Nephron progenitor cell (in vitro differentiated cells): ENCODE measurements at places on chromosomes 7 and 10.

GRCh38 chr7:117034851-117035464 lies 81.7 kb downstream of the ST7 start:
- no peak for DNase-seq

DNA sequence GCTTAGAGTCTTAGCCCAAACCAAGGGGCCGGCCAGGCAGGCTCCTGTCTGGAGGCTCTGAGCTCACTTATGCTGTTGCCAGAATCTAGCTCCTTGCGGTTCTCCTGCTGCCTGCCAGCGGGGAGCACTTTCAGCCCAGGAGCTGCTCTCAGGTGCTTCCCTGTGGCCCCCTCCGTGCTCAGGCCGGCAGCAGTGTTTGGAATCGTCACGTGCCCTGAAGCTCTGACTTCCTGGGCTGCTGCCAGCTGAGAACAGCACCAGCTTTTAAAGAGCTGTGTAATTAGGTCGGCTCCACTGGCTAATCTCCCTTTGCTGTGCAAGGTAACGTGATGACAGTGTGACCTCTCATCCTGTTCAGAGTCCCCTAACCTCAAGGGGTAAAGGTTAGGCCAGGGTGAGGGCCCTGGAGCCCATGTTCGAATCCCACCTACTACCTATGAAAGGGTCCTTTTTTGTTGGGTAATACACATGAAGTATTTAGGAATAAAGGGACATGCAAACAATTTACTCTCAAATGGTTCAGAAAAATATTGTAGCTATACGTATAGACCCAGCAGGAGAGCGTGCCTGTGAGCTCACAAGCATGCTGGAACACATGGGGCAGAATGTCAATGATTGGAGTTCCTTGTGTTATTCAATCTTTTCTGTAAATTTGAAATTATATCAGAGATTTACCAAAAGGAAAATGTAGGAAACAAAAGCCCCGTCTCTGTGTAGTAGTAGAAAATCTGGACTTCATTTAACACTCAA lies 16.6 kb downstream of the ZNF862 start:
- peak; percentile 27 for DNase-seq

- no peak for DNase-seq
Measured at GRCh38 chr7:22935269-22935668, 78.7 kb downstream of the HYCC1 start.

DNA sequence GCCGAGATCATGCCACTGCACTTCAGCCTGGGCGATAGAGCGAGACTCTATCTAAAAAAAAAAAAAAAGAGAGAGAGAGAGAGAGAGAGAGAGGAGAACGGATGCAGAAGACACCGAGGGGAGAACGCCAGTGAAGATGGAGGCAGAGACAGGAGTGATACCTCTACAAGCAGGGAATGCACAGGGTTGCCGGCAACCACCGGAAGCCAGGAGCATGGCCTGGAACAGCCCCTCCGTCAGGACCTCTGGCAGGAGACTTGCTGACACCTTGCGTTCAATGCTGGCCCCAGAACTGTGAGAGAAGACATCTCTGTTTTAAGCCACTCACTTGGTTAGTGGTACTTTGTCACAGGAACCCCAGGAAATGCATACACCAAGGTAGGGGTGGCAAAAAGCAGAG lies 38.1 kb upstream of the DUSP5 start:
- DNase-seq = no peak

DNA sequence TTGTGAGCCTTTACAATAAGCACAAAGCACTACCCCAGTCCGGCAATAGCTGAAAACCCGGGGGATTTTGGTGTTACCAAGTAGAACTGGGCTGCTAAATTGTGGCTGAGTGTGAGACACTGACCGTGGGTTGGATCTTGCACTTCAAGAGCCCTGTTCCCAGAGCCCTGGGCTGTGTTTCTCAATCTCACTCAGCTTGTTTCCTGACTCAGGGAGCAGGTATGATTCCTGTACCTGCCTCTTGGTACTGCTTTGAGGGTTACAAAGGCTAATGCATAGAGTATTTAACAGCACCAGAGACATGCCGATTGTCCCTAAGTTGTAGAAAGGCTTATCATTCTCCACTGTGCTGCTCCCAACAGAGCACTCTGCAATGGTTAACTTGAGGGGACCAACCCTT lies 134.6 kb downstream of the TEX36 start:
- DNase-seq = no peak

DNA sequence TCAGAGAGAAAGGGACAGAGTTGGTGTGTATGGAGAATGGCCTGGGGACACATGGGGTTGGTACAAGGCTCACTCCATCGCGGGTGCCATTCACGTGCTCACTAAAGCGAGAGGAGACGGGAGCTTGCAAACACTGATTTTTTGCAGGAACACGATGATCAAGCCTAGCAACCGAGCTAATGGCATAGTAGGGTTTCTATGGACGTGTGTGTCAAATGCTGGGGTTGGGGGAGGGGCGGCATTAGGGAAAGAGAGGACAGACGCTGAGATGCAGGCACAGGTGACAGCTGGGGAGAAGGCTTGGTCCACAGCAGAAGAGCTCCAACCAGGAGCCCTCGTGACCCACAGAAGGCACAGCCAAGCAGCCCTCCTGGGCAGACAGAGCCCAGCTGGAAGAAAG lies 33.9 kb downstream of the RCC1L start:
- DNase-seq = no peak

DNA sequence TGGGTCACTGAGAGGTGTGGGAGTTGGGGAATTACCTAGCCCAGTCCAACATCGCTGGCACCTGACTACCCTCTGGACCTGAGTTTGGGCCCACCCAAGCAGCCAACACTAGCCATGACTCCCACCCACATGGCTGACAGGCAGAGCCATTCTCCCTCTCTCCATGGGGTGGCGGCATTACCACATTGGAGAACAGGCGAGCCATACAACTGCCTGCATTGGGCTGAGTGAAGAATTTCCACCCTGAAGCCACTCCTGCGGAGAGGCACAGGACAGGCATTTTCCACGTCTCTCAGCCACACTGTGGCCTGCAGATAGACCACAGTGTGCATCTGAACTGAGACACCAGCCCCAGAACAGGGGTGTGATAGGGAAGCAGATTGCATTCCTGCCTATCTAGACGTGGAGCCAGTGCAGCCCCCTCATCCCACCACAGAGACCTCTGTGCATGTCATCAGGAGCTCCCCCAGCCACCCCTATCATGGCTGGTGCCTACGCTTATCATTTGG lies 58.2 kb upstream of the ANTXRL start:
- peak; percentile 78 for DNase-seq

GRCh38 chr7:105640956-105641810 lies 59.9 kb upstream of the EFCAB10 start:
- DNase-seq = no peak

- no peak for DNase-seq
Measured at GRCh38 chr10:48782386-48782785, 97.7 kb downstream of the WDFY4 start.

- no peak for DNase-seq
Measured at GRCh38 chr10:13608246-13608853, 21.6 kb downstream of the PRPF18 start.

GRCh38 chr7:40470817-40471216 lies 336.0 kb downstream of the SUGCT start:
- no peak for DNase-seq

- peak; percentile 79 for DNase-seq
Measured at GRCh38 chr7:1225441-1226185, 7.1 kb upstream of the UNCX start.

GRCh38 chr7:77794000-77794399 lies 4.2 kb downstream of the TMEM60 start:
- DNase-seq = no peak
